ENCODE measurements at places on chromosomes 2 and 18. TPM values are rescaled to one million over a fixed set of nuclear protein-coding genes. Genes with fewer than 3 reads are reported as not detected.

ZSCAN30 gene
- total RNA-seq, result 14.6 TPM

ALPI gene
- total RNA-seq, result not detected

CHN1 gene
- total RNA-seq, result 58.7 TPM

SMAD4 gene
- total RNA-seq, result 148 TPM

LYG2 gene
- not detected for total RNA-seq

GRCh38 chr18:2459886-2460285 lies 111.4 kb downstream of the METTL4 start:
- no peak for DNase-seq
